ENCODE measurements at places on chromosomes 12 and 14.

DNA sequence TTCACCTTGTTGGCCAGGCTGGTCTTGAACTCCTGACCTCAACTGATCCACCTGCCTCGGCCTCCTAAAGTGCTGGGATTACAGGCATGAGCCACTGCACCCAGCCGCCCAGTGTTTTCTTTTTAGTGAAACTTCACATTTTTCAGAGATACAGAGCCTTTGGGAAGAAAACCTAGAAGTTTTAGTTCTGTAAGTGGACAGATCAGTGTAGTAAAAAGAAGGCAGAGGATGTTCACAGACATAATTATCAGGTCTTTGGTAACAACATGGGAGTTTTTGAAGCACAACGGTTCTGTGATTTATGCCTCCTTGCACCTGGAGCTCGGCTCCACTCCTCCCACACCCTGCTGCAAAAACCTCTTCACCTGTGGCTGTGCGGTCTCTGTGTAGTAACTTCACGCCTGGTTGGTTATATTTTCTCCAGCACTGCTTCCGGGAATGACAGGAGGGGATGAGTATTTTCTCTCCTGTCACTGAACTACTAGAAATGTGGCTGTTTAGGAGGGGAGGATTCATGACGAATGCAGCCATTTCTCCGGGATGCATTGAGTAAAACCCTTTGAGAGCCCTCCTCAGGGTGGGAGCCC lies 67.0 kb downstream of the ARF6 start:
- DNase-seq, result no peak

GRCh38 chr14:91649930-91650329 lies 82.0 kb downstream of the CATSPERB start:
- DNase-seq, result peak; percentile 2

- no peak for DNase-seq
Measured at GRCh38 chr12:10747730-10748129, 24.6 kb upstream of the YBX3 start.

GRCh38 chr14:104001003-104001402 lies 58.7 kb upstream of the RD3L start:
- DNase-seq, result no peak

- DNase-seq, result no peak
Measured at GRCh38 chr12:128829861-128830504, 6.2 kb upstream of the SLC15A4 start.

DNA sequence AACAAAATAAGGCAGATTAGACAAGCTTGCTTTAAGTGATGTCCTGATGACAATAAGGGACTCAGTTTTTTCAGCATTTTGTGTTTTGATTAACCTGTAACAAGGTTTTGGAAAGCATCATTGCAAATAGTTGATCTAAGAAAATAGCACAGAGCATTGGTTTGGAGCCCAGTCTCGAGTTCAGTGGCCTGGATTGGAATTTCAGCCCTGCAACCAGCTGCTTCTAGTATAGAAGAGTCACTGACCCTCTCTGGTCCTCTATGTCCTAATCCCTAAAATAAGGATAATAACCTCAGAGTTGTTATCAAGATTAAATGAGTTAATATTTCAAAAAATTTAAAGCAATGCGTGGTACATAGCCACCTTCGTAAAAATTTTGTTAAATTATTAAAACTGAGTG lies 25.5 kb downstream of the PDZRN4 start:
- no peak for DNase-seq

DNA sequence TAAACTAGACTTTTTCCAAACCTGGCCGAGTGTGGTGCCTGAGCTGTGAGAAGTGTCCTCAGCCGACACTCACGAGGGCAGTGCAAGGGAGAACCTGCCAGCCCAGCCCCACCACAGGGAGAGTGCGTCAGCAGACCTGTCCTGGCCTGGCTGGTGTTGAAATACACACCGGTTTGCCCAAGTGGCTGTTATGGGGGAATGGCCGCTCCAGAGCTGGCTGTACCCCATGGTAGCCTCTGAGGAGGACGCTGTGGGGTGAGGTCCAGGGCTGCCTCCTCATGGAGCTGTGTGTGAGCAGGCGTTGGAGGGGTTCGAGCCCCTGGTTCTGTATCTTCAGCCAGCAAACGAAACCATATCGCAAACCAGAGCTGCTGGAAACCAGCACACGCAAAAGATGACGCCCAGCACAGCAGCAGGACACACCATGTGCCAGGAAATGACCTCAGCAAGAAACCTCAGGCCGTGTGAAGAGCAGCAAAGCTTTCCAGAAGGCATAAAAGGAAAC lies 9.4 kb downstream of the ANKRD9 start:
- DNase-seq, result peak; percentile 73

DNA sequence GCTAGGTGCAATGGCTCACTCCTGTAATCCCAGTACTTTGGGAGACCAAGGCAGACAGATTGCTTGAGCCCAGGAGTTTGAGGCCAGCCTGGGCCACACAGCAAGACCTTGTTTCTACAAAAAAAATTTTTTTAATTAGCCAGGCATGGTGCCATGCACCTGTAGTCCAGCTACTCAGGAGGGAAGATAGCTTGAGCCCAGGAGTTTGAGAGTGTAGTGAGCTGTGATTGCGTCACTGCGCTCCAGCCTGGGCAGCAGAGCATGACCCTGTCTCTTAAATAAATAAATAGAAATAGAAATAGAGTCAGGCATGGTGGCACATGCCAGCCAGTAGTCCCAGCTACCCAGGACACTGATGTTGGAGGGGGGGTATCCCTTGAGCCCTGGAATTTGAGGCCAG lies 36.7 kb upstream of the CLIP1 start:
- no peak for DNase-seq

DNA sequence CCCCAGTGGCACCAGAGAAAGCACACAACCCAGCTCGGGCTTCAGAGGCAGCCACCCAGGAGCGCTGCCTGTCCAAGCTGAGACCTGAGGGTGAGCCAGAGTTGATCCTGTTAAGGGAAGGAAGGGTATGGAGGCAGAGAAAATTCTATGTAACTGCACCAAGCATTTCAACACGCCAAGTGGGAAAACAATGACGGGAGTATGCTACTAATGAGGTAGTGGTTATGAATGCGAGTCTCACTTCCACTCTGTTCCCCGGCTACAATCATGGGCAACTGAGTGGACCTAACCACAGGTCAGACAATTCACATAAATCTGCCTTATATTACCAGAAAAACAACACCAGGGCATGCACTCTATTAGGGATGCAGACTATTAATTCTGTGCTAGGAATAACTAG lies 9.9 kb downstream of the ATG14 start:
- DNase-seq, result no peak

GRCh38 chr12:18684430-18684829 lies 53.4 kb downstream of the PLCZ1 start:
- no peak for DNase-seq

DNA sequence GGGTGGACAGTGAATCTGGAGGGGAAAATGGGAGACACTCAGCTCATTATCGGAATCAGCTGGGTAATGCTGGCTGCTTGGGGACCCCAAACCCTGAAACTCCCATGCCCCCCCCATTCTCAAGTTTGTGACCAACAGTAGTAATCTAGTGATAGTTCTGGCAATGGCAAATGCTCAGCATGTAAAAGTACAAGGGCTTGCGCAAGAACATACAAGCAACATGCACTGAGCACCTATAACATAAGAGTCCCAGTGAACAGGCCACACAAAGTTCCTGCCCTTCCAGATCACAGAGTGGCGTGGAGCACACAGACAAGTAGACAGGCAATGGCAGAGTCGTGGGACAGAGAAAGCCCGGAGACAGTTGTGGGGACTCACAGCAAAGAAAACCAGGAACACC lies 407.9 kb downstream of the MED13L start:
- no peak for DNase-seq

GRCh38 chr12:57575771-57576612 lies 15.0 kb upstream of the PIP4K2C start:
- no peak for DNase-seq

DNA sequence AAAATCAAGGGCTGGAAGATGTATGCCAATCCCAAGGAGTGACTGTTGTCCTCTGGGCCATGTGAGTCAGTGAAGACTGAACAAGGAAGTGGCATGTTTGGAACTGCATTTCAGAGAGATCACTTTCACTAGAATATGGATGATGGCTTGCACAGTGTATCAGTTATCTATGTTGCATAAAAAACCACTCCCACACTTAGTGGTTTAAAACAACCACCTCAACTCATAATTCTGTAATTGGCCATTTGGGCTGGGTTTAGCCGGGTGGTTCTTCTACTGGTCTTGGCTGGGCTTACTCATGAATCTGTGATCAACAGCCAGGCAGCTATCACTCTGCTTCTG lies 15.4 kb downstream of the BDKRB1 start:
- peak; percentile 34 for DNase-seq

GRCh38 chr12:30043151-30043847 lies 259.6 kb upstream of the TMTC1 start:
- no peak for DNase-seq

DNA sequence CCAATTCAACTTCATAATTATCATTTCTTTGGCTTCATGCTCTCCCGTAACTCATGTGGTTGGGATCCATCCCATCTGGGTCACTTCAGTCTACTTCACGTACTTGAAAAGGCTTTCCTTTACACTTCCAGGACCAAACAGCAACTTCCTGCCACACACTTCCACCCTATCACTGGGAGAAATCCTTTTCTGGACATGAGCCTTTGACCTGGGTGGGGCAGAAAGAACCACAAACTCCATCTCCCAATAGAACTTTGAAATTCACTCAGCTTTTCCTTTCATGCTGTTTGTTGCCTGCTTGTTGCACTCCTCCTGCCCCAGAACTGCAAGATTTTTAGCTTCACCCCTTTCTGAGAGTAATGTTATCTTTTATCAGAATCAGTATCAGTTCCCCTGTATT lies 18.4 kb upstream of the GALNT16 start:
- no peak for DNase-seq

GRCh38 chr12:71626768-71627167 lies 36.9 kb downstream of the ZFC3H1 start:
- peak; percentile 16 for DNase-seq

- no peak for DNase-seq
Measured at GRCh38 chr14:44940211-44940610, 21.5 kb downstream of the KLHL28 start.

DNA sequence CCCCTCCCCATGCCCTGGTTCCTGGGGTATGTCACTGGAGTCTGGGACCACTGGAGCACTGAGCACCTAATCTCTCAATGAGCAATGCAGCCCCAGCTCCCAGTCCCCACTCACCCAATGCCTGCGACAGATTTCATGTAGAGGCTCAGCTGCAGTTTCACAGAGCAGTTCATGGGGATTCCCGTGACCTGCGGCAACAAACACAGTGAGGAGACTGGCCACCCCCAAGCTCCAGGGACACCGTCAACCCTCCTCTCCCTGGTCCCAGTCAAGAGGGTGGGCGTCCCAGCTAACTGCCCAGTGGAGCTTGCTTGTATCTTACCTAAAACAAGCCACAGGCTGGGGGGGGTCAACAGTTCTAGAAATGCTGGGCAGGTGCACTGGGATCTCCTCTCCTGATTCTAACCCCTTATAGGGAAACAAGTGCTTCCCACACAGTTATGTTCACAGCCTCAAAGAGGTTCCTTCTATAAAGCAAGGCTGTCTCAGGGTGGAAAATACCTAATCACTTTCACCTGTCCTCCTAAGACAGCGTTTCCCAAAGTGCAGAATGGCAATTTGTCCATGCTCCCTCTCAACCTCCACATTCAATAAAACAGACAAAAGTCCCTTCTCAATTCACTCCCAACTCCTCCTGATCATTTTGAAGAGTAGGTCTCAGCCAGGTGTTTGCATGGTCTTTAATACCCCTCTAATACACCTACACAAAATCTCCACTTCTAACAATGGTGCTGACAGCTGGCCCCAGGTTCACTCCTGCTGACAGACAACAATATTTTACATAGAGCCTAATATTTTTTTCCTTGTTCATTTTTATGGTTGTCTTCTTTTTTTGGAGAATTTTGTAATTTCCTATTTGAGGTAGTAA lies 68.3 kb downstream of the SCARB1 start:
- DNase-seq, result no peak

GRCh38 chr12:56633468-56634241 lies 3.5 kb upstream of the BAZ2A start:
- DNase-seq, result no peak

DNA sequence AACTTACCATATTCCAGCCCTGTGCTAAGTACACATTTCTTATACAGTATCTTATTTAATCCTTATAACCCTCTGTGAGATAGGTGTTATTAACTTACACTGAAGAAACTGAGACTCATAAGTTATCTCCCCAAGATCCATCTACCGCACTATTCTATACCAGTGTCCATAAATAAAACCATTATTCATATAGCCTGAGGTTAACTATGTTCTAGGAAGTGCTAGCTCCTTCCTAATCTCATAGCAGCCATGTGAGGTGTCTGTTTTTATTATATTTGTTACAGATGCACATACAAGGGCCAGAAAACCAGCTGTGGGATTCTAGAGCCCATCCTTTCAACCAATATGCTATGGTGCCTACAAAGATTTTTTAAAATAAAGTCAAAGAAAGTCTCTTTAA lies 100.3 kb upstream of the RAP1B start:
- DNase-seq, result no peak

- DNase-seq, result no peak
Measured at GRCh38 chr14:63662776-63663175, 21.1 kb upstream of the WDR89 start.

DNA sequence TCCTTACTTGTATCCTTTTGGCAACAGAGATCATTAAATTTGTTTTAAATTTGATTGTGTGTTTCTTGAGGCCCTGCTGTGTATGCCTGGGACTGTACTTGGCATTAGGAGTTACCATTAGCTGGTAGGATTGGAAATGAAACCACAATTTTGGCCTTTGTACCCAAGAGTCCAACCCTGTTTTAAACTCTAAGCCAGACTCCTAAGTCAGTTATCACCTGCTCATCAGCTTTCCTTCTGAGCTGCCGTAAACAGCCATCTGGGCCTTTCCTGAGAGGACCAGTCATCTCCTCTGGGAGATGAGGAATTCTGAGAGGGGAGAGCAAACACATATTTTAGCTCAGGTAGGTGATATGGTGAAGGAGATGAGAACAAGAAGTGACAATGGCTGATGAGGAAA lies 74.3 kb upstream of the SRSF5 start:
- DNase-seq, result no peak

DNA sequence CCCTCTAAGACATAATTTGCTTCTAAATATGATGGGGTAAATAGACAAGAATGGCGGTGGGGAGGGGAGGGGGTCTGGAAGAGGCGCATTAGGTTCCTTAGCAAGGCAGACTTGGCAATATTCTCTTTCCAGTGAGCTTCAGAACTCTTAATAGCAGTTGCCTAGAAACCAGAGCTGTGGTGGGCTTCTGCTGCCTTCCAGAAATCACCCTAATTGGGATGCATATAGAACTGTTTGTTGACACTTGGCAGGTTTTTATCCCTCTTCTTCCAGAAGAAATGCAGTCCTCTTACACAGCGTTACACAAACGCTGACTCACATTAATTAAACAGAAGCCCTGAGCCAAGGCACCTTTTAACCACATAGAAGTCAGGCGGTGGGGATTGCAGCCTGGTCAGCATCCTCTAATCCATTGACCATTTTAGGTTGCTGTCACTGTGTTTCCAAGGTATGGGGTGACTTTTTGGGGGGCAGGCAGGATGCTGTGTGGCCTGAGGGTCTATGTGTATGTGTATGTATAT lies 114.1 kb downstream of the CCDC60 start:
- DNase-seq, result no peak

- DNase-seq, result no peak
Measured at GRCh38 chr12:95220726-95221125, 3.1 kb downstream of the VEZT start.
